Heart right ventricle (tissue), 16 donors: ENCODE measurements at places on chromosomes 2 and 18. TPM values are rescaled to one million over a fixed set of nuclear protein-coding genes. Genes with fewer than 3 reads are reported as not detected.

GRCh38 chr18:26074246-26074645 lies 16.2 kb downstream of the SS18 start:
- no peak for DNase-seq

MC5R gene
- total RNA-seq = not detected

GRCh38 chr2:182014284-182014683 lies 28.6 kb downstream of the PPP1R1C start:
- no peak for DNase-seq

DNA sequence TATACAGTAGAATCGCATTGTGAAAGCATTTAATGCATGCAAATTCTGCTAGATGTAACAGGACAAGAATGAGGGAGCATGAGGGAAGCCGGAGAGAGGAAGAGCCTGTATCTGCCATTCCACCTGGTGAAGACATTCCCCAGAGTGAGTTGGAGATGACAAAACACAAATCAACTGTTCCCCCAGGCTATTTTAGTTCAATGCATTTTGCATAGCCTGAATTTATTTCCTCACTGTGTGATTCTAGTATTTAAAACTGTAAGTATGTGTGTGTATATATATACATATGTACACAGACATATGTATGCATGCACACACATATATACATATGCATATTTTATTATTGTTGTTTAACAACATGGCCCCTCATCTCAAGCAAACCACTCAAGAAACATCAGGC lies 54.7 kb downstream of the CCDC68 start:
- no peak for DNase-seq

DNA sequence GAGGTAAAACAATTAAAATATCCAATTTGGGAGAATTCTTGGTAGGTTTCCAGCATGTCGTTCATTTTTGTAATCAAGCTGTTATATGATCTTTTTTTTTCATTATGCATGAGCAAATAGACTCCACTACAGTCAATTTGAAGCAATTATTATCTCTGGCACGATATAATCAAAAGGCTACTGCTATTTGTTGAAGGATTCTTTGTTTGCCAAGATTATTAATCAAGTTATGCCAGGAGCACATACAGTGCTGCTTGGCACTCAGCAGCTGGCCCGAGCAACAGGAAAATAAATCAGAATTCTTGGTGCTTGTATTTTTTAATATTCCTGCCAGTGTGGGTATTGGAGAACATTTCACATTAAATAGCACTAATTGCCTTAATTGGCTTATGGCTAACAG lies 279.5 kb downstream of the RND3 start:
- DNase-seq = no peak

- no peak for DNase-seq
Observed at GRCh38 chr18:50665015-50665414, 105.1 kb downstream of the MAPK4 start.

CD207 gene
- total RNA-seq = 0.38 TPM

DNA sequence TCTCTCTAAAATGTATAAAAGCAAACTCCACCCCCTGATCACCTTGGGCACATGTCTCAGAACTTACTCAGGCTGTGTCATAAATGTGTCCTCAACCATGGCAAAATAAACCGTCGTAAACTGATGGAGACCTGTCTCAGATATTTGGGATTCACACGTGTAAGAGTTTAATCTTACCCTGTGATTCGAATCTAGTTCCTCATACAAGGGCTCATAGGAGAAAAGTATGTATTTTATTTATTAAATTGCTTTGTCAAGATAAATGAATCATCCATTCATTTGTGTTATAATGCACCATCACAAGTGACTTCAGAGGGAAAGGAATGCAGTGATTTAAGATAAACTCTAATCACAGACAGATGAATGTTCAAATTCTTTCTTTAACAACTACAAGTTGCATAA lies 712.5 kb upstream of the LRATD1 start:
- no peak for DNase-seq
